Urinary bladder (tissue), 4 donors: ENCODE measurements at places on chromosomes 16 and 17. TPM values are rescaled to one million over a fixed set of nuclear protein-coding genes. Genes with fewer than 3 reads are reported as not detected.

- DNase-seq: no peak
Measured at GRCh38 chr17:27477050-27477888, 21.0 kb downstream of the KSR1 start.

DNA sequence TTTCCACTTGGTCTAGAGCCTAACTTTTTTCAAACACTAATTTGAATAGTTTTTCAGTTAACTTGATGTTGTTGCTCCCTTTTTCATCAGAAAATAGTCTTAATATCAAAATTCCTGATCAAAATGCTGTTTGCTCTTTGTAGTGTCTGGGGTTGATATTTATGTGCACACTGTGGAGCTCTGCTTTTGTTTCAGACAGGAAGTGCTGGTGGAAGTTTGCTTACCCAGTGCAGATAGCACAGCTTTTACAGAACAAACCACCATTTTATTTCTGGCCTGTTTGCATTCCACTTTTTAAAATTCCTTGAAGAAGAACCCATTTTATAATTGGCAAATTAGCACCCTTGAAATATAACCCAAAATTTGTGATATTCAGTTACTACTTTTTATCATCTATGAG is 125.4 kb downstream of the MRTFB start:
- no peak for DNase-seq

DNA sequence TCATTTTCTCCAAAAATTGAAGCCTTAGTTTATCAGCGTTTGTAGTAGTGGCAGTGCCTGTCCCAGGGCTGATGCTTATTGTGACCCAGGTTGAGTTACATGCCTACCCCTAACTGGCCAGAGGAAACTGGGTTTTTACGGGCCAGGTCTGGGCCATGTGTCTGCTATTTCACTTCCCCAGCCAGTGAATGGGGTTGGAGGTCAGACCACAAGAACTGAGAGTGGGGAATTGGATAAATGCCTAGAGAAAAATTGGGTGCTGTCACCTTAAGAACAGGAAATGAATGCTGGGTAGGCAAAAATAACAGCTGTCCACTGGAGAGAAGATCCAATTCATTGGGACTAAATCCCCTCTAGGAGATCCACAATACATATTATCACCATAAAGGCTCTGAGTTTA is 5.2 kb downstream of the ADPRM start:
- no peak for DNase-seq

- DNase-seq: no peak
Measured at GRCh38 chr17:17663160-17664063, 17.8 kb upstream of the RAI1 start.

GRCh38 chr16:30028438-30029076 is 2.5 kb downstream of the TLCD3B start:
- no peak for DNase-seq

- DNase-seq: no peak
Measured at GRCh38 chr16:84947996-84948850, 63.1 kb downstream of the ZDHHC7 start.

Gene CTDNEP1
- polyA plus RNA-seq: 89.2 TPM

DNA sequence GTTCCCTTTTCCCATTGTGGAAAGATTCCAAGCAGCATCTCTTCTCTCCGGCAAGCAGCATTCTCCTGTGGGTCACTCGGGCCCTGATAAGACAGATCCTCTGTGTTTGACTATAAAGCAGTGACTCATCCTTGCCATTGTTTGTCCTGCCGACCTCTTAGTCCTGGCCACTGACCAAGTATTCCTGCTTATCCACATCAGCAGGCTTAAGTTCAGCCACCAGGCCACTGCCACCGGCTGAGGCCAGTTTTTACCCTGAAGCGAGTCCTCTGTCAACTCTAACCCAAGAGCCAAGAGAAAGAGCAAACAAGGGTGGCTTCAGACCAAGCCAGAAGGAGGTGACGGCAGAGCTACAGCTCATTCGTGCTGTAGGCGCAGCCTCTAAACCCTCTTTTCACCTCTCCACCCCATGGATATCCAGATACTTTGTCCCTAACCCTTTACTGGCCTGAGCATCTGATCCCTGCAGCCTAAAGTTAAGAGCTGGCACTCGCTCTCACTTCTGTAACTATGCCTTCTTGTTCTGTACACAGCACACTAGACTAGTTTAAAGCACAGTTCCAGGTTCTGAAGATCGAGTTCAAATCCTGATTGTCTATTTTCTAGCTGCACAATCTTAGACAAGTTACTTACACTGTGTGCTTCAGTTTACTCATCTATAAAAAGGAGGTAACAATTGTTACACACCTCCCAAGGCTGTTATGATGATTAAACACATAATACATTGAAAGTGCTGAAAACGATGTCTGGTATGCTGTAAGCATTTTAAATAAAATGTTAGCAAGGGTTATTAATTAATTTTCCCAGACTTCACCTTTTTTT is 31.0 kb downstream of the SOX9 start:
- no peak for DNase-seq

DNA sequence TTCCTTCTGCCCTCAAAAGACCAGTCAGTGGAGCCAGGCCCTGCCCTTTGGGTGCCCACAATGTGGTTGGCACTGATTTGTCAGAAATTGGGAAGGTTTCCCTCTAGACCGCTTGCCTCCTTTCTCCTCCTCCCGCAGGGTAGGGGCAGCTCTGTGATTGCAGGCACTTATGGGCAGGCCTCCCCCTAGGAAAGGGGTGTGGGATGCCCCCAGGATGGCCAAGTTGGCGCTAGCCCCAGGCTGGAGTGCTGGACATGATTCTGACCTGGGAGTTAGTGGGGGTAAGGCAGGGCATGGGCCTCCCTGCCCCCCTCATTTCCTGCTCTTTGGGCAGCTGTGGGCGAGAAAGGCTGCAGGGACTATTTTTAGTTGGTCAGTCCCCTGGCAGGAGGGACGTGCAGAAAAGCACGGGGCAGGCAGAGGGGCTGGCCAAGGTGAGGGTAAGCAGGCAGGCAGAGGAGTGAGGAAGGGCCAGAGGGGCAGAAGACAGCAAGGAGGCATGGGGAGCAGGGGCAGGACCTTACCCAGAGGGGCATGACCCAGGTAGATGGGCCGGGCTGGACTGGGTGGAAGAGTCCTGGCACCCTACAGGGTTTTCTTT is 3.3 kb downstream of the RARA start:
- no peak for DNase-seq

- DNase-seq: no peak
Measured at GRCh38 chr17:44878627-44879221, 20.5 kb downstream of the EFTUD2 start.

GRCh38 chr17:40063901-40064531 is 1.3 kb downstream of the THRA start:
- no peak for DNase-seq

DNA sequence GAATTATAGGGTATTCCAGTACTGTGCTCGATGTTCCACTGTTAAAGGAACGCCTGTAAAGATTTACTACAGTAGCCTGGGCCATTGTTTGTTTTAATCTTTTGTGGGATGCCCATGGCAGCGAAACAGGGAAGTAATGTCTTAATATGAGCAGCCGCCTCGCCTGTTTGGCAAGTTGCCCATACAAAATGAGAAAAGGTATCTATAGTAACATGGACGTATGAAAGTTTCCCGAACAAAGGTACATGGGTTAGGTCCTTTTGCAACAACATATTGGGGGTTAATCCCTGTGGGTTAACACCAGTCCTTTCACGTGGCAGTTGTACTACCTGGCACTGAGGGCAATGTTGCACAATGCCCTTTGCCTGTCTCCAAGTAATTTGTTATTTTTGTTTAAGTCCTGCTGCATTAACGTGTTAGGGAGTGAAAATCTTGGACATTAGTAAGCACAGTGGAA is 21.1 kb upstream of the TMC5 start:
- peak; percentile 40 for DNase-seq

- no peak for DNase-seq
Measured at GRCh38 chr16:55839115-55839514, 6.2 kb upstream of the CES1 start.

DNA sequence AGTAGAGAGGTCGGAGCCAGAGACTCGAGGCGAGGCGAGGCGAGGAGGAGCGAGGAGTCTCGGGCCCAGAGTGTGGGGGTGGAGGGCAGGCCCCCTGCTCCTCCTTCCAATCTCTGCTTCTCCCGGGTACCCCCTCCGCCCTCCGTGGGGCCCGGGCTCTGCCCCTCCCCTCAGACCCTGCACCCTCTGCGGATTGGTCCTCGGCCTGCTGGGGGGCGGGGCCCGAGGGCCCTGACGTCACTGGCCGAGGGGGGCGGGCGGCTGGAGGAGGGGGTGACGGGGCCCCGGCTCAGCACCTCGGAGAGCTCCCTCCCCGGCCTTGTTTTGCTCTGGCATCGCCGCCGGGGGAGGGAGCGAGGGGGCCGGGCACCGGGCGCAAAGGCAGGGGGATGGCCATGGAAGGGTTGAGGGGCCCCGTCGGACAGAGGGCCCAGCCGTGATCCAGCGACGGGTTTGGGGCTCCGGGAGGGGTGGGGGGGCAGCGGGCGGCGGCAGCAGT is at the start of gene RUNDC3A:
Gene RUNDC3A, plus strand, starts transcription at position 282 of the 499 bp plus-strand sequence. CDS start 232 bp downstream, outside the sequence.
- DNase-seq: peak; percentile 66

- no peak for DNase-seq
Measured at GRCh38 chr16:62568926-62569325, 532.7 kb upstream of the CDH8 start.
